Natural killer cell (primary cell): ENCODE measurements at places on chromosomes 7 and 10.

GRCh38 chr7:134195252-134195651, 68.1 kb downstream of the LRGUK start:
- H3K4me1 ChIP-seq, result no peaks in the 10 kb centered on the region
- no peak for DNase-seq
- H3K27ac ChIP-seq, result no peak overlapping the region
- no peaks in the 10 kb centered on the region for H3K36me3 ChIP-seq
- H3K27me3 ChIP-seq, result no peaks in the 10 kb centered on the region

- peaks cover 11% of the 10 kb centered on the region for H3K4me1 ChIP-seq
- no peaks in the 10 kb centered on the region for H3K27me3 ChIP-seq
- no peak for DNase-seq
Observed at GRCh38 chr7:132404261-132404660, 172.0 kb downstream of the PLXNA4 start.

GRCh38 chr7:28140979-28141378, 39.6 kb downstream of the JAZF1 start:
- H3K27ac ChIP-seq, result no peak overlapping the region
- peaks cover 5% of the 10 kb centered on the region for H3K36me3 ChIP-seq
- no peak for DNase-seq
- no peaks in the 10 kb centered on the region for H3K4me1 ChIP-seq
- H3K27me3 ChIP-seq, result no peaks in the 10 kb centered on the region

DNA sequence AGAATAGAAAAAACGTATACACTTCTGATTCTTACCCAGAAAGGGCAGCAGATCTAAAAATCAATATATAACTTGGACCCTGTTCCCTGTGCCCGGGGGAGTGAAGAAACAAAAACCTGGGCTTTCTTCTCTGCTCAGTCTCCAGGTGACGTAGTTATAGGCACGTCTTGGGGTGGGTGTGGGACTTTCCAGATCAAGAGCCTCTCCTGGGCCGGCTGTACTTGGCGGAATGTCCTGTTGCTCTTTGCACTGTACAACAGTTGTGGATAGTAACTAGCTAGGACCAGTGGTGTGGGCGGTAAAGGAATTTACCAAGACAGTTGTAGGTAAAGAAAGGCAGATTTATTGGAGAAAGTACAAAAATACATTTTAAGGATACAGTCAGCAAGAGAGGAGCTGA, 40.4 kb upstream of the STEAP4 start:
- H3K4me1 ChIP-seq, result no peaks in the 10 kb centered on the region
- no peak overlapping the region for H3K27ac ChIP-seq
- H3K36me3 ChIP-seq, result no peaks in the 10 kb centered on the region

GRCh38 chr10:131881104-131881880, 19.5 kb upstream of the PPP2R2D start:
- no peaks in the 10 kb centered on the region for H3K27me3 ChIP-seq
- no peaks in the 10 kb centered on the region for H3K36me3 ChIP-seq
- H3K4me1 ChIP-seq, result peaks cover 6% of the 10 kb centered on the region
- no peak overlapping the region for H3K4me3 ChIP-seq

- H3K4me3 ChIP-seq, result no peak overlapping the region
- no peak for DNase-seq
- no peaks in the 10 kb centered on the region for H3K36me3 ChIP-seq
- H3K27ac ChIP-seq, result no peak overlapping the region
- H3K4me1 ChIP-seq, result no peaks in the 10 kb centered on the region
Observed at GRCh38 chr7:104252409-104253134, 44.8 kb upstream of the ORC5 start.

GRCh38 chr7:19215412-19215811, 70.2 kb upstream of the FERD3L start:
- no peaks in the 10 kb centered on the region for H3K4me1 ChIP-seq
- H3K27me3 ChIP-seq, result no peaks in the 10 kb centered on the region
- H3K27ac ChIP-seq, result no peak overlapping the region
- H3K36me3 ChIP-seq, result no peaks in the 10 kb centered on the region

- H3K4me3 ChIP-seq, result no peak overlapping the region
- H3K27me3 ChIP-seq, result no peaks in the 10 kb centered on the region
- peaks cover 7% of the 10 kb centered on the region for H3K36me3 ChIP-seq
- no peak for DNase-seq
- H3K4me1 ChIP-seq, result peaks cover 76% of the 10 kb centered on the region
Observed at GRCh38 chr7:3037259-3037658, 6.4 kb downstream of the CARD11 start.

- H3K4me3 ChIP-seq, result no peak overlapping the region
- no peak overlapping the region for H3K27ac ChIP-seq
- no peaks in the 10 kb centered on the region for H3K27me3 ChIP-seq
- no peaks in the 10 kb centered on the region for H3K4me1 ChIP-seq
- H3K36me3 ChIP-seq, result no peaks in the 10 kb centered on the region
Observed at GRCh38 chr10:58951746-58952145, 224.7 kb upstream of the PHYHIPL start.

GRCh38 chr10:43502931-43503330, 66.0 kb downstream of the ZNF487 start:
- no peaks in the 10 kb centered on the region for H3K27me3 ChIP-seq
- H3K4me3 ChIP-seq, result no peak overlapping the region
- H3K27ac ChIP-seq, result no peak overlapping the region
- H3K36me3 ChIP-seq, result no peaks in the 10 kb centered on the region
- DNase-seq, result no peak

GRCh38 chr7:36283711-36284130, 105.9 kb upstream of the ANLN start:
- no peaks in the 10 kb centered on the region for H3K36me3 ChIP-seq
- DNase-seq, result no peak
- no peaks in the 10 kb centered on the region for H3K27me3 ChIP-seq
- H3K4me1 ChIP-seq, result peaks cover 65% of the 10 kb centered on the region
- no peak overlapping the region for H3K4me3 ChIP-seq

GRCh38 chr7:21367081-21367480, 60.8 kb upstream of the SP4 start:
- H3K27ac ChIP-seq, result no peak overlapping the region
- no peak overlapping the region for H3K4me3 ChIP-seq
- H3K36me3 ChIP-seq, result no peaks in the 10 kb centered on the region
- no peaks in the 10 kb centered on the region for H3K27me3 ChIP-seq
- DNase-seq, result no peak
- no peaks in the 10 kb centered on the region for H3K4me1 ChIP-seq
